ENCODE measurements at places on chromosomes 2 and 18.

DNA sequence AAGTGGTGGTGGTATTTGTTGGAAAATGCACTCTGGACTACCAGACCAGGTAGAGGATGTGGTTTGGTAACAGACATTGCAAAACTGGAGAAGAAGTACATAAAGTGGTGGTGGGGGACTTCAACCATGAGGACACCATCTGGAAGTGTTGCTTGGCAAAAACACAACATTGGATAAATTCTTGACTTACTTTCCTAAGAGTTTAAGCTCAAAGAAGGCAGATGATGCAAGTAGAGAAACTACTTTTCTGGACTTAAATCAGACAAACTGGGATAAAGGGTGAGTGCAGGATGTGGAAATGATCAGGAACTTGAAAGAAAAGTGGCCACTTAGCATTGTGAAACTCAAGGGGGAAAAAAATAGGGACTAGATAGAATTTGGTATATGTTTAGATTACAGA, 487.4 kb downstream of the ZEB2 start:
- DNase-seq = no peak

DNA sequence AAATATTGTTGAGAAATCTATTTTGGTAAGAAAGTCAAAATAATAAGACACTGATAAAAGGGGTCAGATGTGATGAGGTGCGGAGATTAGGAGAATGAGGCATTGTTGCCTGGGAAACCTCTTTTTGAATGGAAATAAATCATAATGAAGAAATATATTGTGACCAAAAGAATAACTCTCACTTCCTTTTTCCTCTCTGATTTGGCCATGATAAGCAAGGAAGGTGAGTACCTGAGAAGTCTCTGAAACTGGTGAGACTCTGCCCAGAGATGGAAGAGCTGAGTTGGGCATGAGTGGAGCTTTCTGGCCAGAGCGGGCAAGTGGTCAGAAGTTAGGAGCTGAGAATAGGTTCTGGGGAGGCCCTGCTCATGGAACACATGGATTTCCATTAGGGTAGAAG, 11.8 kb downstream of the LAMA3 start:
- DNase-seq = no peak

GRCh38 chr2:232876161-232876977, 6.3 kb downstream of the SNORC start:
- no peak for DNase-seq

DNA sequence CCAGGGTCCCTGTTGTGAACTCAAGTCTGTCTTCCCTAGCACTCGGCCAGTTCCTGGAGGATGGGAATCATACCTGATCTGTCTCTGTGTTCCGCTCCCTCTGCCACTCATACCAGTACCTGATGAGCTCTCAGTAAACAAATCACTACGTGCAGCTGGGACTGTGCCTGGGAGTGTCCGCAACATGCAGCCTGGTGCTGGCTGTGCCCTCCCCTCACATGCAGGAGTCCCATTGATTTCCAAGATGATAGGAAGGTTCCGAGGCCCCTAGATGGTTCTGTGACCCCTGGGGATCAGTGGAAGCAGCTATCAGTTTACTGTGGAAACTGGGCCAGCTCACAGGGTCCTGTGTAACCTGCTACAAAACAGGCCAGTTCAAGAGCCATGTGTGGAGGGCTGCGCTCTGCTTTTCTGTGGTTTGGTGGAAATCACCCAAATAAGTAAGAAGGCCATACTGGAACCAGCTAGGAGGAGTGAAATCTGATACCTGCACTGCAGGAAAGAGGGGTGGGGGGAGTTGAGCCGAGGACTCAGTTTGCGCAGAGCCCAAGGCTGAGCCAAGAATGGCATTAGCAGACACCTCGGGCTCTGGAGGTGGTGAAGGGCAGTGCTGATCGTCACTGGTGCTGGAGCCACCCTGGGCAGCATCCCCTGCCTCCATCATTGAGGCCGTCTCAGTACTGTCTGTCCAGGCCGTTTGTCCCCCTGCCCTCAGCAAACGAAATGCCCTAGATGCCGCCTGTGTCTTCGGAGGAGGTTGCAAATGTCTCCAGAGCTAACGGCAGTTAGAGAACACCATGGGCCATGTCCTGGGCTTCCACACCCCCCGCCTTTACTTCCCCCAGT, 93.3 kb downstream of the KLHL29 start:
- DNase-seq = no peak

DNA sequence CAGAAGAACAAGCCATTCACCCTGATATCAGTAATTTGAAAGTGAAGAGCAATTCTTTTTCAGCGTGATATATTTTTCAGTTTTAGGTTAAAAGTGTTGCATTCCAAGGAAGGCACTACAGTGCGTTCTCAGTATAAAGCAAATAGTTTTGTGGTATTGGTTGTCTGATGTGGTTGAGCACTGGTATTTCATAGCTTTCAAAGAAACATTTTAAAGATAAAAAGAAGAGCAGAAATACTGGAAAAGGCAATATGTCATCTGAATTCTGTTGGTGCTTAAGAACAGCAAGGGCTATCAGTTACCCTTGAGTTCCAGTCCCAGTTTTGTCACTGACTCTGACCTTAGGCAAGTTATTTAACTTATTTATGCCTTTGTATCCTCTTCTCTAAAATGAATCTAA, 191.6 kb downstream of the BABAM2 start:
- no peak for DNase-seq

- DNase-seq = no peak
These were observed 247.8 kb upstream of the SIX2 start for GRCh38 chr2:45256867-45257641.

GRCh38 chr2:126803434-126803775, 95.3 kb upstream of the TEX51 start:
- no peak for DNase-seq

DNA sequence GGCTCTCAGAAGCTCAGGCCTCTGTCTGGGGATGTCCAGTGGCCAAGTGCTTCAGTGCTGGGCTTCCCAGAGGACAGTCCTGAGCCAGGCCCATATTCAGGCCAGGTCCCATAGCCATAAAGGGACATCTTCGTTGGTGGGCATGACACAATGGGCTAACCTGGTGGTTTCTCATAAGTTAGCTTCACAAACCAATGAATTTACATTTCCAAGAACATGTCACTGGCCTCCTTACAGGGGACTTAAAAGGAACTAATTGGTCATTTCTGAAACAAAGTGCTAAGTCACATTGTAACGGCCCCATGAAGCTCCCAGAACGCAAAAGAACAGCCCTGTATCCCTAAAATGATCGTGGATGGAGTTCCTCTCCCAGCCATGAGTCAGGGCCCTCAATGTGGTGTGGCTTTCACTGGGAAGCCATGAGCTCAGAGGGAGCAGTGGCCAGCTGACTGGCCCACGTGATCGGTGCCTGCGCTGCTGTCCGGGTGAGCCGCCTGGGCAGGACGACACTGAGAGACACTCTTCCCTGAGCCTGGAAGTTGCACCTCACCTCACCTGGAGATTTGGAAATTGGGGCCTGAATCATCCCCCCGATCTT, 163.7 kb upstream of the APCDD1 start:
- no peak for DNase-seq

- DNase-seq = no peak
These were observed 130.6 kb downstream of the SPP2 start for GRCh38 chr2:234181121-234181520.

DNA sequence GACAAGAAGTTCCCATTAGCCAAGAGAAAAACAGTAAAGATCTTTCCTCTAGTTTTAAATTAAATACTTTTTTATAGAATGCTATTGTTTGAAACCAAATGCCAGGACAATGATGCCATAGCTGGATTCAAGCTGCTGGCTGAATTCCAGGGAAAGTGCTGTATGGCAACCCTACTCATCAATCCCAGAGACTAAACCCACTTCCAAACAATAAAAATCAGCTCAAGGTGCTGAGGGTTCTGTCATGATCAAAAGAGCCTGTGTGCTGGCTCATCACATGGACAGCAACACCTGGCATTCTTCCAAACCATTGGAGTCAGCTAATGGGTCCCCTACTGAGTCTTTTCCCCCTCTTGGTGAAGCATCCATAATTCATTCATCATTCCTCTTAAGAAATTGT, 53.7 kb upstream of the PARD3B start:
- DNase-seq = no peak

DNA sequence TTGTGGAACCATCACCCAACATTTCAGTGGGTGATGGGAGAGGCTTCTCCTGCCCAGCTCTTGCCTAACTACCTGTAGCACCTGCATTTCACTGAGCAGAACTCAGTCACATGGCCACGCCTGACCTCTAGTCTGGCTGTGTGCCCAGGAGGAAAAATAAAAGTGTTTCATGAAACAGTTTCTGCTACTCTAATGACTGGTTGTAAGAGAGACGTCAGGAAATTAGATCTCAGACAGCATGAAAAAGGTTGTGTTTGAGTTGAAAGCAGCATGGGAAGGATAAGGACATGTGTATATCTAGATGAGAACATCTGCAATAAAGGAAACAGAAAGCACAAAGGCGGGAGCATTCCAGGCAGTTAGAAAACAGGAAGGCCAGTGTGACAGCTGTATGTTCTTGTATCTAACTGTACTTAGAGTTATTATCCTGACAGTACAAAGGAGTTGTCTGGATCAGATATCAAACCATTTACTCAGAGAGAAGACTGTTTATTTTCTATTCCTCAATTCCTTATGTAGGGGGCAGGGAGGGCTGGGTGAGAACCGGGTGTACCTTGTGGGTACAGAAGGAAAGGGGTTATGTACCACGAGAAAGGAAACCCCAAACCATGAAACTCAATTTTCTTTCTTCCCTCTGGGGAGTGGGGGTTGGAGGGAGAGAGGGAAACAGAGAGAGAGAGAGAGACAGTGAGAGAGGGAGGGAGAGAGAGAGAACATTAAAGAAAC, 307.4 kb upstream of the VWC2L start:
- DNase-seq = no peak

DNA sequence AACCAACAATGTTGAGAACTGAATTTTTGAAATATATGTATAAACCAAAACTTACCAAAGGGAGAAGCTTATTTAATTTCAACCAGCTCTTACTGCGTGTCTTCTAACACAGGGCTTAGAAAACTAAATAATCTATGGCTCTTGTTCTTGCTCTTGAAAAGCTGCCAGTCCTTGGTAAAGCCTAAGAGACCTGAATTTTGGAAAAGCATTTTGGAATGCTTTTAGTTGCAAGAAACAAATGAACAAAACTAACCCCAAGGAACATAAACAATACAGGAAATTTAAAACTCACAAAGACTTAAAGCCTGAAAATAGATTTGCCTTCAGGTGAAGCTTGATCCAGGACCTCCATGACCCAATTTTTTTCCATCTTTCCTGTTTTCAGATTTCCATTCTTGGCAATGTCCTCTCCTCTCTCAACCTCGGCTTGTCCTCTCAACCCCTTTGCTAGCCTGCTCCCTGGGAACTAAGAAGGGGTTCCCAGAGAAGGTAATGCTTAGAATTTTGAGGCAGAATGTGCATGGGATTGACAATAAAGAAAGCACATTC, 169.8 kb upstream of the NCK2 start:
- DNase-seq = no peak

DNA sequence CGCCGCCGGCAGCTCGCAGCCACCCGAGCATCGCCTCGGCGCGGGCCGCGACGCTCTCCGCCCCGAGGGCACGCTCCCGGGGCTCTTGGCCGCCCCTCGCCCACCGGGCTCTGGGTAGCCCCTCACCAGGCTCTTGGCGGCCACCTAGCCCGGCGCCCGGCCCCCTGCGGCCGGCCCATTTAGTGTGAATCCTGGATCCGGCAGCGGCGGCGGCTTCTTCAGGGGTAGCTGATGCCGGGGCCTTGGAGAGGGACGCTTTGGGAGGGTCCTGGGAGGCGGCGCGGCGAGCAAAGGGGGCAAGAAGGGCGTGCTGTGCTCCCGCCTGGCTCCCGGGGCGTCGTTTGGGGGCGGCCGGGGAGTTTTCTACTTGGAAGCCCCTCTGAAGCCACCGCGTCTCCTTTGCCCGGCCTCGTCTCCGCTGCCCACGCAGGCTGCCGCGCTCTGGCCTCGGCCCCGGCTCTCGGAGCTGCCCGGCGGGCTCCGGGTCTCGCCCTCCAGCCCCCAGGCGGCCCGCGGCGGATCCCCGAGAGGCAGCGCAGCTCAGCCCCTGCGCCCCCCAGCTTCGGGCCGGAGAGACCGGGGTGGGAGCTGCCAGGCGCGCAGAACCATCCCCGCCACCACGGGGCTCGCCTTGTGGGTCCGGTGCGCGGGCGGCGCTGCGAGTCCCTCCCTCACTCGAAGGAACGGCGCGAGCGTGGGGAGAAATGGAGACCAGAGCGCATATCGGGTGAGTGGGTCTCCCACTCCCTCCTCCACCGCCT, 509 bp downstream of the PIEZO2 start:
- DNase-seq = no peak

- no peak for DNase-seq
These were observed 298.2 kb upstream of the HNRNPA3 start for GRCh38 chr2:176914371-176914770.

DNA sequence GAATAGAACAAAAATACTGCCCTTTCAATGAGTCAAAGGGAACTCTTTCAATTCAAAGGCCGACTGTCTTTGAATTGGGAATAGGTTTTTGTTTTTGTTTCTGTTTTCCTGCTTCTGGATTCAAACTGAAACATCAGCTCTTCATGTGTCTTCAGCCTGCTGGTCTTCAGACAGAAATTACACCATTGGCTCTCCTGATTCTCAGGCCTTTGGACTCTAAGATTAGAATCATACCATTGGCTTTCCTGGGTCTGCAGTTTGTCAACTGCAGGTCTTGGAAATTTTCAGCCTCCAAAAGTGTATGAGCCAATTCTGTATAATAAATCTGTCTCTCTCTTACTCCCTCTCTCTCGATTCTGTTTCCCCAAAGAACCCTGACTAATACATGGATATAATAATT, 31.1 kb downstream of the CTLA4 start:
- DNase-seq = no peak

DNA sequence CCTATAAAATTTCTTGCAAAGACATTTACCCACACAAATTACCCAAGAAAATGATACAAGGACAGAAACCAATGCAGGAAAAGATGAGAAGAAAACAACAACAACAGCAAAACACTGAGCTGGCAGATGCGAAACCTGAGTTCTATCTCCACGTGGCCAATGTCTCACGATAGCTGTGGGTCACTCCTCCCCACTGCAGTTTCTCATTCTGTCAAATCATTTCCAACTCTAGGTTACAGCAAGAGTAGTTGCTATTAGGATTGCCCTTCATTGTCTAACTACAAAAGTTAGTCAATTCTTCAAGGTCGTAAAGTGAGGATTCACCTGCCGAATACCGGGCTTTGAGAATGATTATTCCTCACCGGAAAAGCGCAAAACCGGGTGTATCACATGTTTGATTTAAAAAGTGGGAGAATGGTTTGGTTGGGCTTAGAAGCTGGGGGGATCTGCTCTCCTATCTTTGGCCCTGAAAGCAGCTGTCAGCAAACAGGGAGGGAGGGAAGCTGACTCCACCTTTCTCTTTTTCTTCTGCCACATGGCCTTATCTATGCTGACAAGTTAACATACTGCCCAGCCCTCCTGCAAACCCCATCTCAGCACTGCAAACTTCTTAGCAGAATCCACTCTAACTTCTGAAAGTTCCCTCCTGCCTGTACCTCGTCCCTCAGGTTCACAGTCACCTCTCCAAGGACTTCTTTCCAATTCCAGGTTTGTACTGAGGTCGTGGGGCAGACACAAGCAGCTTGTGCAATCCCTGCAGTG, 473.0 kb downstream of the SOX11 start:
- DNase-seq = no peak

GRCh38 chr2:136057023-136057801, 60.7 kb downstream of the CXCR4 start:
- DNase-seq = no peak
